ENCODE measurements at places on chromosomes 12 and 14.

DNA sequence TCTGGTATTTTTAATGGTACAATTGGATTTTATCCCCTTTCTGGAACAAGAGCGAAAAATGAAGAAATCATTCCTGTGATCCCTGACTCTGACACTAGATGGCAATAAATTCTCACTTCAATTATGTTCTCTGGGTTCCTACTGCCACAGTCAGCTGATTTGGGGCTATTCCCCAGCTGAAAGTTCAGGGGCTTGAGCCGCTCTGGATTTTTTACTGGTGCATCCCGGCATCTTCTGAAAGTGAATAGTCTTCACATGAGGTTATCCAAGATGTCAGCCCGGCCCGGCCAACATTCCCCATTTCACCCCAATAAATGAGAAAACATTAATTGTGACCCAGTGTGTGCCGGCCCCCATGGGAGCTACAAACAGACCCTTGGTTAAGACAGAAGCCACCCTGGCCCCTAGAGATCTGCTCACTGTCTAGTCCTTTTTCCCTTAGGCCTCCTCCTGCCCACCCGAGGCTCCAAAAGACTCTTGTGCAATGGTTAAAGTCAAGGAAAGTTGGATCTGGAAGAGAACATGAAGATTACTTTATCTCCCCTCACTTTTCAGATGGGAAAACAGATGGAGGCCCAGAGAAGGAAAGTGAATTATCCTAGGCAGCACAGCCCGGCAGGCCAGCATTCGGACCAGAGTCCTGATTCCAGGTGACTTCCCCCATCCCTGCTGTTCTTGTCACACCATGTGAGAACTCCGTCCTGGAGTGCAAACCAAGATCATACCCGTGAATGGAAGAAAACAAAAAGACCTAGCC, 20.8 kb downstream of the CKAP4 start:
- DNase-seq = peak; percentile 81

- DNase-seq = no peak
Observed at GRCh38 chr12:132686825-132687210, 324 bp downstream of the POLE start.

DNA sequence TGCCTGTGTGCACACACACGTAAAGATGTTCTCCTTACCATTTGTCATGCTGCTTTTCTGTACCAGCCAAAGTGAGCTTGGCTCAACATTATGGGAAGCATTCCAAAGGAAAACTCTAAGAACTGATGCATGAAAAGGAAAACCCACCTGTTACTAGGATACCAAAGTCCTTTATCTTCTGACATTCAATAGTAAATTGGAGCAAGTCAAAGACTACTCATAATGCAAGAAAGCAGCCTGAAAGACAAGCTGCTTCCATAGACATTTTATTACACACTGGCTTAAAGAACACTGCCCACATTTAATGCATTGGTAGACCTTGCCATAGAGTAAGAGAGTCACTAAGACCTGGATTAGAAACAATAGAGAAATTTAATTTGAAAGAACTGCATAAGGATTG, 159.0 kb downstream of the LRIG3 start:
- DNase-seq = no peak

DNA sequence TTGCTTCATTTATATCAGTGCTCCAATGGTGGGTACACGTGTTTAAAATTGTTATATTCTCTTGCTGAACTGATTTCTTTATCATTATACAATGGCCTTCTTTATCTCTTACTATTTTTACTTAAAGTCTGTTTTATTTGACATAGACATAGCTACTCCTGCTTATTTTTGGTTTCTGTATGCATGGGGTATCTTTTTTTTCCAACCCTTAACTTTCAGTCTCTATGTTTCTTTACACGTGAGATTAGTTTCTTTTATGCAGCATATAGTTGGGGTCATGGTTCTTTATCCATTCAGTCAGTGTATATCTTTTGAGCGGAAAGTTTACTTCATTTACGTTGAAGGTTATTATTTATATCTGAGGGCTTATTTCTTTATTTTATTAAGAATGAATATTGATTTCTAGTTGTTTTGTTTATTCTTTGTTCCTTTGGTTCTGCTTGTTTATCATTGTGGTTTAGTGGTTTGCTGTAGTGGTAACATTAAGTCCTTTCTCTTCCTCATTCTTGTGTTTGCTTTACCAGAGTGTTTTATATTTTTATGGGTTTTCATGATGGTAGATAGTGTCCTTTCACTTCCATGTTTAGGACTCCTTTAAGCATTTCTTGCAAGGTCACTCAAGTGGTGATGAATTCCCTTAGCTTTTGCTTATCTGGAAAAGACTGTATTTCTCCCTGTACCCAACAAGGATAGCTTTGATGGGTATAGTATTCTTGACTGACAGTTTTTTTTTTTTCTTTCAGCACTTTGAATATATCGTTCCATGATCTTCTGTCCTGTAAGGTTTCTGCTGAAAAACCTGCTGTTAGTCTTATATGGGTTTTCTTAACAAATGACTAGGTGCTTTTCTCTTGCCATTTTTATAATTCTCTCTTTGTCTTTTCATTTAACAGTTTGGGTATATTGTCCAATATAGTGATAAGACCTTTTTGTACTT, 38.3 kb upstream of the FAR2 start:
- no peak for DNase-seq

DNA sequence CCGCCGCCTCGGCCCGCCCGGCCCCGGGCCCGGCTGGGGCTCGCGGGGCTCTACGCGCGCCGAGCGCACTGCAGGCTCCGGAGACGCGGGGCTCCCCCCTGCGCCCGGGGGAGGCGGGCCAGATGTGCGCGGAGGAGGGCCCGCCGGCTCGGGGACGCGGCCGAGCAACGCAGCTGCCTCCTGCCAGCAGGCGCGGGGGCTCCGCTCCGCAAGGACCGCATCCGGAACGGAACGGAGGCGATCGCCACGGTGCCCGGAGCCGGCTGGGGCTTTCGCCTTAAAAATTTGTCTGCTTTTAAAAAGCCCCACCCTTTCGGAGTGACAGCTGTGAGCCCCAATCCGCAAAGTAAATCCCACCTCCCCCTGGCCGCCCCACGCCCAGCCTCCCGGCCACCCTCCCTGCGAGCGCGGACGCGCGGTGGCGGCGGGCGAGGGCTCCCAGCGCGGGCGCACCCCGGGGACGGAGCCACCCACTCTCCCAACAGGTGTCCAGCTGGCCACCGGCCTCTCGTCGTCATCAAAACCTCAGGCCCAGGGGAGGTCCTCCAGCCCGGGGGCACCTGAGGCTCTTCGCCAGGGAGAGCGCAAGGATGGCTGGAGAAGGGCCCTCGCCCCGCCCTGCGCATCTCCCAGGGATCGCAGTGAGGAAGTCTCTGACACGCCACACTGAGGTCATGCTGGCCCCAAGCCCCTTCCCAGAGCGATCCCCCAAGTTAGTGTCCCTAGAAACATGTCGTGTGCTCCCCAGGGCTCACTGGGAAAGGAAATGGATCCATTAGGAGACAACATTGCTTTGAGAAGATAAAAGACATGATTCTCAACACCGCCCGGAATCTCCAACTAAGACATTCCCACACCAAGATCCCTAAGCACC, at the start of gene TMEM132D:
TMEM132D (minus strand) TSS at position 70 of the 874 bp plus-strand sequence.
- DNase-seq = no peak

GRCh38 chr12:9587987-9588600, 19.6 kb downstream of the KLRB1 start:
- no peak for DNase-seq
